HFF-Myc (cell line): ENCODE measurements at places on chromosomes 4 and X.

DNA sequence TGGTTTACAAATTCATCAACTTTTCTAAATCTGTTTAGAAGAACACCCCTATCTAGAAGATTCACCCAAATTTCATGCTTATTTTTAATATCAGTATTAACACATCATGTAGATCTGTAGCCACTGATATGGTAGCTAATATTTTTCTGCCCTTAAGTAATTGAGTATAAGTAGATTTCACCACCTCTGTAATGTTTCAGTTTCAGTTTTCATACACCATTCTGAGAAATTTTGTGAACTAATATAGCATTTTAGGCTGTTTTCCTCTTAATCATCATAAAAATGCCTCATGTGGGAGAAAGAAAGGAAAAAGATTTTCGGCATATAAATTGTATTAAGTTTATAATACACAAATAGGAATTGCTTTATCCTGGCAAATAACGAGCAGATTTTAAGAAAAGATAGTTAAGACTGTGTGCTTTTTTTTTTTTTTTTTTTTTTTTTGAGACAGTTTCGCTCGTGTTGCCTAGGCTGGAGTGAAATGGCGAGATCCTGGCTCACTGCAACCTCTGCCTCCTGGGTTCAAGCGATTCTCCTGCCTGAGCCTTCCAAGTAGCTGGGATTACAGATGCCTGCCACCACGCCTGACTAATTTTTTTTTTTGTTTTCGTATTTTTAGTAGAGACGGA lies 21.4 kb upstream of the RBPJ start:
- no peak for DNase-seq

GRCh38 chr4:8157496-8157895 lies 1.1 kb downstream of the ABLIM2 start:
- no peak for DNase-seq

- no peak for DNase-seq
Measured at GRCh38 chrX:45502396-45502795, 301.7 kb upstream of the DIPK2B start.

DNA sequence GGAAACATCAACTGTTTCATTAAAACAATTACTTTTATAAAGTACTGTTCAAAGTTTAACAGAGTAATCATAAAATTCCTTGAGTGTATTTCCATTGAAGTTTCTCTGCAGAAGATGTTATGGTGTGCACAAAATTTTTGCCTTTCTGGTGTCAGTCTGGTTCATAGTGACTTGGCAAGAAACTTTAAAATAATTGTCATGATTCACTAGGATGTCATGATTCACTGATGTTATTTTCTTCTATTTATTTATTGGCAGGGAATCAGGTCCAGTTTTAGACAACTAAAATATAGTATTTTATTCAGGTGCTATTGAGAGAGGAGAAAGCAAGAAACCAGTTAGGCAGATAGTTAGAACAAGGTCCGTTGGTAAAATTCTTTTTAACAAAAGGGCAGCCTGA lies 3.8 kb downstream of the UGT2A1 start:
- DNase-seq, result no peak
